ENCODE measurements at places on chromosomes 3 and 15. TPM values are rescaled to one million over a fixed set of nuclear protein-coding genes. Genes with fewer than 3 reads are reported as not detected.

Gene SLC7A14
- total RNA-seq = under 0.01 TPM

Gene OR5K1
- total RNA-seq = not detected

Gene ACAN
- 0.13 TPM for total RNA-seq

Gene NUSAP1
- 30.8 TPM for total RNA-seq

Gene IL5RA
- not detected for total RNA-seq

Gene IL17RD
- 0.38 TPM for total RNA-seq

Gene CAPN3
- total RNA-seq = 0.13 TPM

Gene C2CD4A
- total RNA-seq = 3.2 TPM

Gene ARGFX
- not detected for total RNA-seq

GRCh38 chr3:58167431-58168351 lies 43.1 kb downstream of the DNASE1L3 start:
- peak; percentile 63 for DNase-seq

GRCh38 chr3:195451373-195452015 lies 8.7 kb upstream of the ACAP2 start:
- no peak for DNase-seq

- DNase-seq = no peak
Observed at GRCh38 chr15:44532689-44533088, 4.3 kb upstream of the EIF3J start.

DNA sequence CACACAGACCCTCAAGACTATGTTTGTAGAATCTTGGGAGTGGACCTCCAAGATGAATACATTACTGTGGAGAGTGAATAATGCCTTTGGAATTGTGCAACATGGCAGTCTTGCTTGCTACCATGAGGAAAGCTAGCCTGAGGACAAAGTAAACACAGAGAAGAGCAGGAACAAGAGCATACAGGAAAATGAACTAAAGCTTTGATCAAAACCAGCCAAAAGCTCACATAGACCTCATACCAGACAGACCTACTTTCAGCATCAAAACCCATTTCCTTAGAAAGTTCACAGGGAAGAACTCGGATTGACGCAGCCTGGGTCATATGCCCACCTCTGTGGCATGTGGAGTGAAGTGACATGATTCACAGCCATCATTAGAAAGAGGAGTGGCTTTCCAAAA lies 3.3 kb upstream of the RAB8B start:
- no peak for DNase-seq

- DNase-seq = no peak
Observed at GRCh38 chr3:153974614-153975013, 146.6 kb upstream of the ARHGEF26 start.

DNA sequence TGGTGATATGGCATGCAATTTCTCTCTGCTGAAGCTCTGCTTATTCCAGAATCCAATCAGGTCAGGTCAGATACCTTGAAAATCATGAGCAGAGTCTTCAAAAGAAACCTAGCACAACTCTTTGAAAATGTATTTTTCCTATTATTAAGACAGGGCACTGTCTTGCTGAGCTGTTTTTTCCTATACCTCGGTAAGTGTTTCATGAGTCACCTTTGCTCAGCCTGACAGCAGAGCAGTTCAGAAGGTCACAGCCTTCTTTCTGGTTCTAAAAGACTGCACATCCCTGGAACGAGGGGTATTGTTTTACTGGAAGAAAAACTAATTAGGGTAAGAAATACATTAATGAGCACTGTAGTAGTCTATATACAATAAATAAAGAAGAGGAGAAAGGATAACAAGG lies 422.0 kb downstream of the SOX2 start:
- no peak for DNase-seq

- DNase-seq = peak; percentile 86
Observed at GRCh38 chr3:37640636-37641375, 220.9 kb upstream of the CTDSPL start.

- DNase-seq = no peak
Observed at GRCh38 chr3:53026382-53027162, 19.3 kb downstream of the SFMBT1 start.

DNA sequence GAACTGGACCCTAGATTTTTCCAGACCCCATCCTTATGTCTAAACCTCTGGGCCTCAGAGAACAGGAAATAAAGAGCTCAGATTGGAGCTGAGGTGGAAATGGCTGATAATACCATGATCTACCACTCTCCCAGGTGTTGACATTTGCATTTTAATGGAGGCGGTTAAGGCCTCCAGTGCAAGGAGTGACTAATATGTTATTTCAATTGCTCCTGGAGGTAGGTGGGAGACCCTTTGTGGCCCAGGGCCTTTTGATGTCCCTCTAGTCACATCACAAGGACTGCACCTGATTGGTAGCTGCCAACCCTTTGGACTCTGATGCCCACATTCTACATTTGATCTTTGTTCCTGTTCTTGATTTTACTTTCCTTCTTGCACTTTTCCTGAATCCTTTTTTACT lies 9.0 kb upstream of the ADCY5 start:
- DNase-seq = no peak

- no peak for DNase-seq
Observed at GRCh38 chr15:101554115-101554915, 64.8 kb upstream of the PCSK6 start.

GRCh38 chr3:188416041-188416440 lies 262.1 kb downstream of the LPP start:
- DNase-seq = no peak

GRCh38 chr3:27877061-27878013 lies 155.2 kb upstream of the EOMES start:
- DNase-seq = no peak

GRCh38 chr3:31432897-31433678 lies 99.6 kb upstream of the STT3B start:
- peak; percentile 70 for DNase-seq

DNA sequence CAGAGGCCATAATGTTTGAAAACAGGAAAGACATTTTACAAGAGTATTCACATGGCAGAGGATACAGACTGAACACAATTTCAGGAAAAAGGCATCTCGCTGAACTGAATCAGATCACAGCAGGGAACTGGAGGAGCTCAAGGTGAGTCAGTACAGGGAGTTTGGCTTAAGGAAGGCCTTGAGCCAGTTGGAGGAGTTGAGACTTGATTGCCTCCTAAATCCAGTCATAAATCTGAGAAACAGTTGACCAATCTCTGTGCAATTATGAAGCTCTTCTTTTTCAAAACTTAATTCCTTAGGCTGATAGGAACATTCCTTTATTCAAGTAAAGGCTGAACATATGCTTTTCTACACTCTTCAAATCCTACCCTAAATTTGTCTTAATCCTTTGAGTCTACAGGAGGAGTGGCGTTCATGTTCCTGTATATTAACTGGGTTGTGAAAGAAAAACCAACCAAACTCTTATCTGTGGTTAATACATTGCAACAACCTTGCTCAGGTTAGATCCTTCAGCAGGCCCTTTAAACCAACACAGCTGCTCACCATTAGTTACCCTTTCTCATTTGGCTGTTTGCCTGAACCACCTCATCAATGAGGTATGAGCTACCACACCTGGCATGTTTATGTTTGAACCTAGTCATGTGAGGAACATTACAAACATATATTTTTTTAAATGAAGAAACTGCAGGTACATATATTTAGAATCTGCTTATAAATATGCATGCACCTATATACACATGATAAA lies 404.1 kb upstream of the ATP11B start:
- DNase-seq = no peak

DNA sequence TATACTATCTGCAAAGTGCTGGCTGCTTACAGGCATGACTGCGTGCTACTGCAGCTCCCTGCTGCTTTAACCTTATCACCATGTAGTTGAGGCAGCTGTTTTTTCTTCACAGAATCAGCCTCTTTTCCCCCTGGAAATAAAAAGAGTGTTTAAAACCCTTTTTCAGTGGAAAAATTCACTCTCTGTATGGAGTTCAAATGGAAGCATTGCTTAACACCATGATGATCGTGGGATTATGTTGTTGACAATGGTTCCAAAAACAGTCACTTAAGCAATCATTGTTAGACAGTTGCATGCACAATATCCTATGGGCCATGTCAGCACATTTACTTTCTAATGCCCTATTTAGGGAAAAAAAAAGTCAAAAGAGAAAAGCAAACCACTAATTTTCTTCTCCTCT lies 536.4 kb downstream of the UNC13C start:
- DNase-seq = no peak

DNA sequence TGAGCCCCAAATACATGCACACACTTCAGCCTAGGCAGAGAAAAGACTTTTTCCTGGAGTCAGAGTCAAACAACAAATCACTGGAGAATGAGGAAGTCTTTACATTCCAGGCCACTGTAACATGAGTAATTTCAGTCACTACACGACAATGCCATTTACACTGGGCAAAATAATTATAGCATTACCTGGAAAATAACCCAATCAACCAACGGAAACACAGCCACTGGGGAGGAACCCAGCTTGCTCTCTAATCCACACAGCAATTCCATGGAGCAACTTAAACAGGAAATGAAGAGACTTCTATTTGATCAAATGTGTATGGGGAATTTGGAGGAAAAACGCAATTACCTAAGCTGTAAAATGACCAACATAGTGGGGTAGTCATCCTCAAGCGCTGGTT lies 15.2 kb downstream of the FSTL1 start:
- DNase-seq = peak; percentile 91

- no peak for DNase-seq
Observed at GRCh38 chr3:54506603-54507002, 384.3 kb downstream of the CACNA2D3 start.

- DNase-seq = no peak
Observed at GRCh38 chr3:142056656-142057330, 92.6 kb downstream of the TFDP2 start.

DNA sequence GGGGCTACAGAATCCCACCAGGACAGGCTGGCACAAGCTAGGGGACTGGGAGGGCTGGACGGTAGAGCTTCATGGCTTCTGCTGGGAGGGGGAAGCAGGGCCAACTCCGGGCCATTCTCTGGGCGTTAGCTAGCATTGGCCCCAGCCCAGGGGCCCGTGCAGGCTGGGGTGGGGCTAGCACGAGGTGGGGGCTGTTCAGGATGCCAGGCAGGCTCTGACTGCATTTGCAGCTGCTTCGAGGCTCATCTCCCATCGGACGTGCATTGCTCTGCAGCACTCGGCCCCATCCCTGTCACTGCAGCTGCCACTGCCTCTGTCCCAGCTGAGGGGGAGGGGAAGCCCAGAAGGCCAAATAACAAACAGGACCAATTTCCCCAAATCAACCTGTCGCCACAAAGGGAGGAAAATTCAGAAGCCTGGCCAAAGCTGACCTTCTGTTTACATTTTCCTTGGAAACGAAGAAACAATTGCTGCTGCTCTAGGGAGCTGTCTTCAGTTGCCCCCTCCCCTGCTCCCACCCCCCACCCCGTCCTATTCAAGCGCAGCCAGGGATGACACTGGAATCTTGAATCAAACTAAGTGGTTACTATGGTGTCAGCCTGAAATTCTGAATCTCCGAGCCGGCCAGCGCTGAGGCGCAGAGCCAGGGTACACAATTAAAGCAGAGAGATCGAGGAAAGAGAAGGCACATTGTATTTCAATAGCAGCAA lies 138.8 kb upstream of the PRR20G start:
- no peak for DNase-seq

GRCh38 chr15:51874751-51875644 lies 45.5 kb downstream of the TMOD3 start:
- peak; percentile 60 for DNase-seq

GRCh38 chr15:25422021-25422420 lies 16.8 kb downstream of the UBE3A start:
- no peak for DNase-seq

DNA sequence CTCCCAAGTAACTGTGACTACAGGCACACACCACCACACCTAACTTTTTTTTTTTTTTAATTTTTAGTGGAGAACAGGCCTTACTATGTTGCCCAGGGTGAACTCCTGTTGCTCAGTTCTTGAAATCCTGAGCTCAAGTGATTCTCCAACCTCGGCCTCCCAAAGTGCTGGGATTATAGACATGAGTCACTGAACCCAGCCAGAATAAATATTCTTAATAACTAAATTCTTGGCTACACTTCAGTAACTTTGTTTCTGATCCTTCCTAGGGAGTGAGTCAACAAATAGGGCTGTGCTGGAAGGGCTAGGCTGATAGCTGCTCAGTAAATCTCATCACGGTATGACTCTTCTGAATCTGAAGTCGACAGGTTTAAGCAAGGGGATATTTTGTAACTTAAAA lies 56.6 kb downstream of the P3H2 start:
- DNase-seq = peak; percentile 88

- DNase-seq = no peak
Observed at GRCh38 chr3:169158379-169158778, 505.1 kb downstream of the MECOM start.

- DNase-seq = no peak
Observed at GRCh38 chr15:37109872-37110572, 9.7 kb upstream of the MEIS2 start.

DNA sequence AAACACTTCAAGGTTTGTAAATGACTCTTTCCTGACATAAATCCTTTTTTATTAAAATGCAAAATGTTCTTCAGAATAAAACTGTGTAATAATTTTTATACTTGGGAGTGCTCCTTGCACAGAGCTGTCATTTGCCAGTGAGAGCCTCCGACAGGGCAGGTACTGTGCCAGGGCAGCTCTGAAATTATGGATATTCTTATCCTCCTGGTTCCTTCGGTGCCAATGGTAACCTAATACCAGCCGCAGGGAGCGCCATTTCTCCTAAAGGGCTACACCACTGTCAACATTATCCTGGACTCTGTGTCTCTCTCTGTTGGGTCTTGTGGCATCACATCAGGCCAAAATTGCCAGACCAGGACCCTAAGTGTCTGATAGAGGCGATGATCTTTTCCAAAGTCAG lies 33.0 kb downstream of the CHDH start:
- no peak for DNase-seq

DNA sequence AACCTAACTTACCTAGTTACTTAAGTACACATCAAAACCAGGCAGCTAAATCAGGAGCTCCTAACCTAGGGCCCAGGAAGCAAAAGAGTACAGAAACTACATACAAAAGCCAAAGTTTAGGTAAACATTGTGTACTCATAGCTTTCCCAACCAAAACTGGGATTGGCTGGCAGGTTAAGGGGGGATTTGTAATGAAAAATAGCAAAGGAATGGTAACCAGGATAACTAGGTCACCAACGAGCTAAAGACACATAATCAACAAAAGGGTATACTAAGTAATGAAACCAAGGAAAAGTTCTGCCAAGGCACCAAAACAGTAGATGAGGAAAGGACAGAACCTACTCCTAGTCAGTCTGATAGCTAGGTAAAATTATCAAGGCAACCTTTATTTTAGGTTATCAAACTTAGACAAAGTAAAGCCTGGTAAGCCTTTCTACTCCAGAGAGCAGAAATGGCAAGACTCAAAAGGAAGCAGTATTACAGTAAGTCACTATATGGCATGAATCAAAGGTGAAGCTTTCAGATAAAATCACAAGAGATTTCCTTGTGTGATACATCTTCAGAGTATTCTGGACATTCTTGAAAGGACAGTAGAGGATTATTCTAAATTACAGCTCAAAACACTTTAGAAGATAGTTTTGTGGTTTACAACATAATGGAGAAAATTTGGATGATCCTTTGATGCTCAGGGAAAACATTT lies 10.2 kb downstream of the TRA2B start:
- DNase-seq = no peak

Data from dermis microvascular lymphatic vessel endothelial cell (primary cell).